Activated naive CD4-positive, alpha-beta T cell treated with anti-CD3 and anti-CD28 coated beads, Interleukin-2, amount 50 U/mL, for 72 hours (primary cell): ENCODE measurements at places on chromosomes 1 and 21. TPM values are rescaled to one million over a fixed set of nuclear protein-coding genes. Genes with fewer than 3 reads are reported as not detected.

Gene SLC1A7
- not detected for total RNA-seq

Gene NOS1AP
- total RNA-seq, result 0.18 TPM

DNA sequence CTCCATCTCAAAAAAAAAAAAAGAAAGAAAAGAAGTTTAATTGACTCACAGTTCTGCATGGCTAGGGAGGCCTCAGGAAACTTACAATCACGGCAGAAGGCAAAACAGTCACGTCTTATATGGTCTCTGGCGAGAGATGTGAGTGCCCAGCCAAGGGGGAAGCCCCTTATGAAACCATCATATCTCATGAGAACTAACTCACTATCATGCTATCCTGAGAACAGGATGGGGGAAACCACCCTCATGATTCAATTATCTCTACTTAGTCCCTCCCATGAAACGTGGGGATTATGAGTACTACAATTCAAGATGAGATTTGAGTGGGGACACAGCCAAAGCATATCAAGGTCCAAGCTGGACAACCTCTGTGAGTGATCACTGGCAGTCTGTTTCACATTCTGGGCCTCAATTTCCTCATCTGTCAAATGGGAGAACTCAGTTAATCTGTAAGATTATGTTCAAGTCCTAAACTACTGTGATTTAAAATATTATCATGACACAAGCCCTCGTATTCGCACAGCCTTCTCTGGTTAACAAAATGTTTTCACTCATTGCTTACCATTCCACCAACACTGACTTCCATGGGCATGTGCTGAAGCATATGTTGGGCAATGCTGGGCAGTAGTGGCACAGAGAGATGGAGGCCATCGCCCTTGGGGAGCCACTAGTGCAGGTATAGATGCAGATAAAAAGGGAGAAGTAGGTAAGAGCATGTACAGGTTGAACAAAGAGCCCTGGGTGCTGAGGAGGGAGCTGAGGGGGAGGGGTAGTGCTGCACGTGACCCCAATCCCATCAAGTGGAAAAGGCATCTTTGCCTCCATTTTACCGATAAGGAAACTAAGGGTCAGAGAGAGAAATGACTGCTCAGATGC, 46.2 kb upstream of the SLC2A1 start:
- no peak for DNase-seq

- DNase-seq, result no peak
Measured at GRCh38 chr1:235211517-235211916, 50.5 kb upstream of the RBM34 start.

GRCh38 chr1:45765999-45766792, 15.7 kb upstream of the IPP start:
- DNase-seq, result no peak

DNA sequence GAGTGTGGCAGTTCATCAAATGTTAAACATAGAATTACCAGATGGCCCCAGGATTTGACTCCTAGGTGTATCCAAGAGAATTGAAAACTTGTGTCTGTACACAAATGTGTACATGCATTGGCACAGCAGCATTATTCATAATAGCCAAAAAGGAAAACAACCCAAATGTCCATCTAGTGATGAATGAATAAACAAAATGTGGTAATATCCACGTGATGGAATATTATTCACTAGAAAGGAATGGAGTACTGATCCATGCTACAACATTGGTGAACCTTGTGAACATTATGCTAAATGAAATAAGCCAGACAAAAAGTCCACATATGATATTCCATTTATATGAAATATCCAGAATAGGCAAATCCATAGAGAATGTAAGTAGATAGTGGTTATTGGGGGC, 77.7 kb downstream of the RAVER2 start:
- no peak for DNase-seq

DNA sequence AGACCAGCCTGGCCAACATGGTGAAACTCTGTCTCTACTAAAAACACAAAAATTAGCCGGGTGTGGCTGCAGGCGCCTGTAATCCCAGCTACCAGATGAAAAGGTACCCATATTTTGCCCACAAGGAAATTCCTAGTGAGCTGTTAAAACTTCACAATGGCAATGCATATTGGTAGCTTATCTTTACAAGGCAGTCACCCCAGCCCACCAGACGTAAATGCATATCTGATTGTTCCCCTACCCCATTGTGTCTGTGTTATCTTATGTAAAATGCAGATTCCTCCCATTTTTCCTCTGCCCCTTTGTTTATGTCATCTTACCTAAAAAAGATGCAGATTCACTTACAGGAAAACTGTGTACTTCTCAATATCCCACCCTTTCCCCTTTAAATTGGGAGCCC, 103.1 kb upstream of the SLC2A1 start:
- no peak for DNase-seq

GRCh38 chr1:190067592-190067991, 410.1 kb downstream of the BRINP3 start:
- no peak for DNase-seq

GRCh38 chr1:112711041-112711440, 4.1 kb downstream of the PPM1J start:
- DNase-seq, result no peak
